ENCODE measurements at places on chromosomes 13 and 19.
A peak's percentile ranks its signal among the peaks of the same experiment; 100 is the strongest.

- DNase-seq, result peak; percentile 43
Observed at GRCh38 chr19:51607920-51608562, 22.2 kb downstream of the SIGLEC5 start.

DNA sequence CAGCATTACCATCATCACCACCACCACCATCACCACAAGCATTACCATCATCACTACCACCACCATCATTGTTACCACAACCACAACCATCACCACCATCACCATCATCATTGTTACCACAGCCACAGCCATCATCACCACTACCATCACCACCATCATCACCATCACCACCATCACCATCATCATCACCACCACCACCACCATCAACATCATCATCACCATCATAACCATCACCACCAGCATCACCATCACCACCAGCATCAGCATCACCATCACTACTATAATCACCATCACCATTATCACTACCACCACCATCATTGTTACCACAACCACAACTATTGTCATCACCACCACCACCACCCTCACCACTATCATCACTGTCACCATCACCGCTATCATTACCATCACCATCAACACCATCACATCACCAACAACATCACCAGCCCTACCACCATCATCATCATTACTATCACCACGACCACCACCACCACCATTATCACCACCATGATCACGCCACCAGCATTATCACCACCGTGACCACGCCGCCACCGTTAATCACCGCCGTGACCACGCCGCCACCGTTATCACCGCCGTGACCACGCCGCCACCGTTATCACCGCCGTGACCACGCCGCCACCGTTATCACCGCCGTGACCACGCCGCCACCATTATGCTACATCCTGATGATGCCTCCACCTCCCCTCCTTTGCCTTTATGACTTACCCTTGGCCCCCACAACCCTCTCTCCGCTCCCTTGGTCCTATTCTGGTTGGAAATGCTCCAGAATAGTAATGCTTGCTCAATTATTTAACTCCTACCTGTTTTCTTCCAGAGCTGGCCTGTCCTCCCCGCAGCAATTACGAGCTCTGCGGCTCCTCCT, 10.0 kb upstream of the FXYD3 start:
- DNase-seq, result no peak

DNA sequence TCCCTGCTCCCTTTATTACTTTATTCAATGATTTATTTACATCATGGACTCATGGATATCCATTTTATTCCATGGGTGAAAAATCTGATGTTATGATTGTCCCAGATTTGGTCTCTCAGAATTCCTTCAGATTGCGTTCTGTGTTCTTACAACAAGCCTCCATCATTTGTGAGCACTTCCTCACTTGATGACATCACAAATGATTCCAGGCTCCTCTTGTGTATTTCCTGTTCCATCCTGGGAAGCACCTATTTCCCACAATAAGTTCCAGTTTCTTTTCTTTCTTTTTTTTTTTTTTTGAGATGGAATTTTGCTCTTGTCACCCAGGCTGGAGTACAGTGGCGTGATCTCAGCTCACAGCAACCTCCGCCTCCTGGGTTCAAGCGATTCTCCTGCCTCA, 6.7 kb downstream of the ACP7 start:
- no peak for DNase-seq

- no peak for DNase-seq
Observed at GRCh38 chr19:35098413-35099049, 17.1 kb upstream of the FXYD3 start.

DNA sequence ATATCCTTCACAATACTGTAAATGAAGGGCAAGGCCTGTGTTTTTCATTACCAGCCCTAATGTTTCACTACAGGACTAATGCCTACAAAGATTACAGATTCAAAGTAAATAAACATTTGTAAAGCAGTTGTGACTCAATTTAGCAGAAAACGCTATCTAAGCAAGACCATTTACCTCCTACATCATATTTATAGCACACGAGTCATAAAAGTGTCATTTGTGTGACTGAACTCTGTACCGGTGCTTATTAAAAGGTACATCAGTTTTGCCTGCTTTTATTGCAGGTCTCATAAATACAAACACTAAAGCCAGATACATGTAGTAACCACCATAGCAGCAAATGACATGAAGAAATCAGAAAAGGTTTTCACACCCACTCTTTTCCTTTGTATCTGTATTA, 61.5 kb upstream of the SLC15A1 start:
- DNase-seq, result no peak

- no peak for DNase-seq
Observed at GRCh38 chr13:102504002-102504401, 92.8 kb upstream of the TPP2 start.

DNA sequence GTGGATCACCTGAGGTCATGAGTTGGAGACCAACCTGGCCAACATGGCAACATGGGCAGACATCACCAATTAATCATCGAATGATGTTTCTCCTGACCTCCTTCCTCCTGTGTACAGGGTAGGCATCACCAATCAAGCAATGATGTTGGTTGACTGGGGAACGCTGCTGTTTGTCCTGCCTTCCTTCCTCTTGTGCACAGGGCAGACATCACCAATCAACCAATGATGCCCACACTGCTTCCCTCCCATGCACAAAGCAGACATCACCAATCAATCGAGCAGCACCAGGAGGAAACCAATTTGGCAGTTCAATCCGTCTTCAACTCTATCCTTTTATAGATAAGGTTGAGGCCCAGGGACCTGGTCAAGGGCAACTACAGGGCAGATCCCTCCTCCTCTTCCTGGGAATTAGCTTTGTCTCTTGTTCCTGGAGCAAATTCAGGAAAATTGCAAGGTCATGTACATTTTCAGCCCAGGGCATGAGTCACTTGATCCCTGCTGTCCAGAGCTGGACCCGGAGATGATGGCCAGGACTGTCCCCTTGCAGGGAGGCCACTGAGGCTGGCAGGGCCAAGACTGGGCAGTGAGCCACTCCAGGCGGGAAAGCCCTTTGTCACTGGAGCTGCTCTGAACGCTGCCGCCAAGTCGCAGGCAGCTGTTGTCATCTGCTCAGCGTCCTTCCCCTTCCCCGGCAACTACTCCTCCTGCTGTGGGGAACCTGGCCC, 5.3 kb upstream of the CSNK1G2 start:
- DNase-seq, result no peak

DNA sequence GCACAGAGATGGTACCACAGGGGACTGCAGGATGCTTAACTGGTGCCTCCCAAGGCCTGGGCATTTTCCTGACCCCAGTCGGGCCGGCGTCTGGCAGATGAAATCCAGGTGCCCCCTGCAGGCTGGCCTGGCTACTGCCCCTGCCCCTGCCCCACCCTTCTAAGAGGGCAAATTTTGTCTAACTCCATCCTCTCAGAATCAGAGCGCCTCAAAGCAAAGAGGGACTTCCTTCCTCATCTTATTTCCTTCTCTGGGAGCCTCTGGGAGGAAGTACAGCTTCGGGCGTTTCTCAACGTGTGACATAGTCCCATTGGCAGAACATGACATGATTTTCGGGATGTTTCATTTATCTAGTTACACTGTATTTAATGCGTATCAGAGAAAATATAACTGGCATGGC, 2.7 kb downstream of the PRKACA start:
- DNase-seq, result no peak

GRCh38 chr19:2623798-2624197, 78.7 kb downstream of the GNG7 start:
- DNase-seq, result no peak

- DNase-seq, result no peak
Observed at GRCh38 chr19:55962186-55962585, 14.6 kb downstream of the NLRP8 start.

DNA sequence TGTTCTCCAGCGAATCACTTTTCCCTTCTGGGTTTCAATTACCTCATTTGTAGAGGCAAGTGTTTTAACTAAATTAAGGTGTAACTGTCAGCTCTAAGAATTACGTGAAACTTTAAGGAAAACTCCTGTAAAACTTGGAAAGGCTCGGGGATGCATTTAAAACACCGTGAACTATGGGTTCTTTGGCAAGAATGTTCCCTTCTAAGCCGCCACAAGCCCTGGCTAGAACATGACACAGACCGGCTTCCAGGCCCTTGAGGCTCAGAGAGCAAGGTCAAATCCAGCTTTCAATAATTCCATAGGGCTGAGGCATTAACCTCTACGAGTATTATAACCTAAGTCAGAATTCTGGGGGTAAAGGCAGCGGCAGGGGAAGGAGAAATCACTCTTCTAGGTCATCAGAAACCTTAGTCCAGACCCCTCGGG, 685 bp downstream of the VWA8 start:
- DNase-seq, result no peak

DNA sequence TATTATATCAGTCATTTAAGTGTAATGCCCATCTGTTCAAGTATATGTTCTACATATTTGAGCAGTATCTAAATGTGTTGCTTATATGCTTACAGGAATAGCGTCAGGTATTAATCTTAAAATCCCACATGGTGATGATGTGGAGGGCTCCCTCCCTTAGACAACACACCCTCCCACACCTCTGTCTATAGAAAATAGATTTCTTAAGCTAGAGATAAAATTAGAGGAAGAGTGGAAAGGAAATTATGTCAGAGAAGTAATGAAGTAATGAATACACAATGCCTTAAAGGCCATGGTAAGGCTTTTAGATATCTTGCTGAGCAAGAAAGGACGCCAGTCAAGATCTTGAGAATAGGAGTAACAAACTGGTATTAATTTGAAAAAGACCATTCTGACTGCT, 12.4 kb downstream of the ZDHHC20 start:
- no peak for DNase-seq

GRCh38 chr13:111213964-111214726, 99.0 kb downstream of the ARHGEF7 start:
- no peak for DNase-seq

DNA sequence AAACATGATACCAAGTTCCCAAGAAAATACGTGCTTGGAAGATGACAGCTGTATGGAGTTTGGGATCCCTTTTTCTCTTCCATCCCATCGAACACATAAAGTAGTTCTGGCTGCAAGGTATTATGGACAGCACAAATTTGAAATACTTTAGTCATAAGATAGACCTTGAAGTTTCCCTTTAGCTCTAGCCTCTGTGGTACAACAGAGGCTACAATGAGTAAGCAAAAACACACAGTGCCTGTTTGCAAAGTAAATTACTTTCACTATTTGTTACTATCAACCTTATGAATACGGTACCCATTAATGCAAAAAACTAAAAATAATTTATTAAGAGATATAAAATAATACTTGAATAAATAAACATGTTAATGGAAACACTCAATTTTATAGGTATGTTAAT, 21.0 kb upstream of the LRCH1 start:
- DNase-seq, result no peak

DNA sequence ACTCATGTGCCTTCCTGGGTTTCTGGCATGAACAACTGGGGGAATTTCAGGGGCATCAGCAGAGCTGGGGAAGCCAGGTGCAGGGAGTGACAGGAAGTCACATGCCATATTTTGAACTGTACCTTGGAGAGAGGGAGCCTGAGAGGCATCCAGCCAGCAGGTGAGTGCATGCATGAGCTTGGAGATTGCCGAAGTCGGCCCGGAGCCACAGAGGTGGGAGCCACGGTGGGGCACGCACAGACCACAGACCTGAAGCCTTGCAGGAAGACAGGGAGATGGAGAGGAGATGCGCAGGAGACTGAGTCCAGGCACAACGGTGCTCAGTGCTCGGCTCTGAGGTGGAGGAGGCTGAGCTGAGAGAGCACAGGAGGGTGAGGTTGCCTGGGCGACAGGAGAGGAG, 55.1 kb downstream of the CDADC1 start:
- no peak for DNase-seq

- DNase-seq, result peak; percentile 83
Observed at GRCh38 chr19:19488875-19489690, 26.3 kb downstream of the TSSK6 start.

- DNase-seq, result no peak
Observed at GRCh38 chr13:49814551-49815270, 22.2 kb upstream of the KPNA3 start.

GRCh38 chr19:23774106-23774505, 15.4 kb upstream of the ZNF681 start:
- no peak for DNase-seq

DNA sequence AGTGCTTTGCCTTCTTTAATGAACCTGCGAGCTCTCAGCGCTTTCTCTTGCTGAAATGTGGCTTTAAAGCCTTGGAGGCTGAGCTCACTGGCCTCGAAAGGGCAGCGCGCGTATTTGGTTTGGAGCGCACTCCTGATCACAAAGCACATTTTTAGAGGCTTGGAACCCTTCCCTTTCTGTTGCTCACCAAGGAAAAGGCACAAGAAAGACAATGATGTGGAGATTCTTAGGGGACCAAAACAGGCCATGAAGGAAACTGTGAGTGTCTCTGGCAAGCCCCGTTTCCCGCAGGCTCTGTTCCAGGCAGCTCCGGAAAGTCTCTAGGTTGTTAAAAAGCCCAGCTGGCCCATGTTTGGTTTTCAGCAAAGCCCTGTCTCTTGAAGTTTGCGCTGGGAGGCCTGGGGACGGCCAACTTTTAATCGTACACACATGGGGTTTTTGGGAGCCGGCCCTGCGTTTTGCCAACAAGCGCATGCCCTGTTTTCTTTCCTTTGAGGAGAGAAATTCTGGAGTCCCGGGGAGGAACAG, 9.4 kb upstream of the SPC24 start:
- peak; percentile 96 for DNase-seq

DNA sequence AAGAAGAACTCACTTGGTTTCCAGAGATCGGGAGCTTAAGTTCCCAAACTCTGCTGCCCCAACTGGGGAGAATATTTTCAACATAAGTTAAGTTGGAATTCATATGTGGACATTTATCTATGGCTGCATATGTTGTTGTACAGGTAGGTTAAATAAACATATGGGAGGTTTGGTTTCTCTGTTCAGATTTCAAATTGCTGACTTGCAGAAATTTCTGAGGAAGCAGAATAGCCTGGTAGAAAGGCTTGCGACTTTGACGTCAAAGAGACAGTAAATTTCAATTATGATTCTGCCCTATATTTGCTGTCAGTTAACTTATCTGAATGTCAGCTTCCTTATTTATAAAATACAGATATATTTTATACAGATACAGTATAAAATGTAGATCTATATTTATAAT, 40.0 kb upstream of the TPP2 start:
- DNase-seq, result no peak

DNA sequence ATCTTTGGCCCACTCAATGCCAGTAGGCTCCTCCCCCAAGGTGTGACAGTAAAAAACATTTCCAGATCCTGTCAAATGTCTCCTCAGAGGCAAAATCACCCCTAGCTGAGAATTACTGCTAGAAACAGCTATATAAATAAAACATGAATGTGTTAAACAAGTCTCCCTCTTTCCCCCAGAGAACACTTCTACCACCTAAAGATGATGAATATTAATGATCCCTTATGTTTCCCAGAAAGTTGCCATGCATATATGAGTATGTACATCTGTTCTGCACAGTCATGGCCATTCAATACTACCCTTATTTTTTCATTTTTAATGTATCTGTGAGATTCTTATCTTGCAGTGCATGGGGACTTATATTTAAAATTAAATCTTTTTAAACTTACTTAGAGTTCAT, 230.0 kb downstream of the SHISA2 start:
- no peak for DNase-seq

DNA sequence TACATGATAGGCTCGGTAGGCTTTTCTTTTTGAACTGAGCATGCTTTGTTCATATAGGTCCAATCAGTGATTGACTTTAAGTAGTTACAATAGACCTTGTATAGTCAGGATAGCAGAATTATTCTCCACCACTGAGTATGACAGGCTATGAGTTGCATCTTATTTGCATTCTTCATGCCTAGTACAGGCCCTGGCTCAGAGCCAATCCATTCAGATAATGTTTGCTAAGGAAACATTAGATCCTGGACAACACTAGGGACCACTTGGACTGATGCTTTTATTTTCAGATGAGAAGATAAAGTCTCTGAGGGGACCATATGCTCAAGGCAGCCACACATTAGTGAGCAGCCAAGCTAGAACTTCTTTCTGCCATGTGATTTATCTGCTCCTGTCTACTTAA, 133.9 kb downstream of the KL start:
- no peak for DNase-seq

Measured in uterus (tissue), 4 donors.